ENCODE measurements at places on chromosomes 7 and 10.
A peak's percentile ranks its signal among the peaks of the same experiment; 100 is the strongest.

- DNase-seq, result peak; percentile 7
Measured at GRCh38 chr7:12303062-12303461, 92.0 kb downstream of the TMEM106B start.

DNA sequence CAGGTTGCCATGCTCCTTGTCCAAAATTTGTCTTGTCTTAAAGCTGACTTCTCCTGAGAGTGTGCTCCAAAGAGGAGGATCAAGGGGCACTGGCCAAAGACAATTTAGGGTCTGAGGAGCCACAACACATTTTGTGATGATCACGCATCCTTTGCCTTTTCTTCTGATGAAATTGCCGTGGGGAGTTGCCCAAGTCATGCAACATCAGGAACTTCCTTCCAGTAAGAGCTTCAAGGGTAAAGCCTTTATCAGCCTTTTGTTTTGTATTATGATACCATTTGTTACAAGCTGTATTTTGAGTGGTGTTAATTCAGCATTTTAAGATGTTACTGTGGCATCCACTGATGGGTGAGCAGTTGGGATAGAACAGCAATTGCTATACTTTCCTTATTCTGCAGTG lies 131.2 kb upstream of the MKI67 start:
- DNase-seq, result no peak

- no peak for DNase-seq
Measured at GRCh38 chr7:147670759-147671158, 919.8 kb upstream of the C7orf33 start.

DNA sequence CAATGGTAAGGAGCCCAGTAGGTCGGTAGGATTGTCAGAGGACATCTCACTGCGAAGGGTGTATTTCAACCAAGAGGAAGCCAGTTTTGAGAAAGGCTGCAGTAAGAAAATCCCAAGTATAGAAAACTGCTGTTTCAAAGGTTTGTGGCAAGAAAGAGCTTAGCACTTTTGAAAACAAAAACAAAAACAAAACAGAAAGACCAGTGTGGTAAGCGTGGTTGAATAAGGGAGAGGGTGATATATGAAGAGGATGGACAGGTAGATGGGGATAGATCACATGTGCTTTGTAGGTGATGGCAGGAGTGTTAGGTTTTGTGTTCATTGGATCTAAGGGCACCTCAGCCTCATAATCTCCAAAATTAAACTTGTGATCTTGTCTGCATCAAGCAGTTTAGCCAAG lies 141.6 kb upstream of the WNT16 start:
- no peak for DNase-seq

DNA sequence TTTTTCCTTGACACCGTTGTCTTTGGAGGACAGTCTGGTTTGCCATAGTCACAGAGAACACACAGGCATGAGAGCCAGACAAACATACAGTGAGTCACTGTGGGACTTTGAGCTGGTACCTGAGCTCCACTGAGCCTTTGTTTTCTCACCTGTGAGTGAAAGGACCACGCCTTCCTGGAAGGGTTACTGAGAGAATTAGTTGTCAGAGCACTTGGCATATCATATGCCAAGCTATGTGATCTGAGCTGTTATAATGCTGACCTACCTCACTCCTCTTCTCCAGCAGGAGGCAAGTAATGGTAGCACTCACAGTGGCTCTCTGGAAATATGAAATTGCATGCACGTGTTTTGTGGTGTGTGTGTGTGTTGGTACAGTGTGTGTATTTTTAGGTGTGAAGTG lies 59.7 kb downstream of the CXCL12 start:
- no peak for DNase-seq

GRCh38 chr10:7527468-7527867 lies 116.6 kb upstream of the SFMBT2 start:
- DNase-seq, result no peak

GRCh38 chr10:116160271-116160670 lies 112.7 kb downstream of the GFRA1 start:
- no peak for DNase-seq

- no peak for DNase-seq
Measured at GRCh38 chr7:155344270-155344617, 46.6 kb downstream of the INSIG1 start.

DNA sequence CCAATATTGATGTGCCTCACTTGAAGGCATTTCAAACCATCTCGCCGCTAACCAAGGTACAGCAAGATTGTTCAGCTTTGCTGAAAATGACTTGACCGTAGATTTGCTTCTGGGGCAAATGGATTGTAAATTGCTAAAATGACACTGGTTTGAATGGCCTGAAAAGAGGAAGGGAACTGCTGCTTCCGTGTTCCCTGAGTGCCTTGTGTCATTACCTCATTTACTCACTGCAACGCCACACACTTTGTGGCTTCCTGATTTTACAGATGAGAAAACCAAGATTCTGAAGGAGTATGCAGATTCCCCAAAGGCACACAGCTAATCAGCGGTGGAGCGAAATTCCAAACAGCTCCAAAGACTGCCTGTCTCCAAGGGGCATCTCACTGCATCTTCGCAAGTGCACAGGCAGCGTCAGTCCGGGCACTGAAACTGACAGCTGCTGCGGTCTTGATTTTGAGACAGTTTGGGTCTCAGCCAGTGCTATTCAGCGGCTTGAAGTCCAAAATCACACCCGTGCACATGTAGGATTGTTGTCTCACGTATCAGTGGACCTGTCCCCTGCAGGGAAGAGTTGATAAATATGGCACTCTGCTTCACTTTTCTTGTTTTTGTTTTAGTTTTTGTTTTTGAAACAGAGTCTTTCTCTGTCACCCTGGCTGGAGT lies 290.9 kb downstream of the DPP6 start:
- no peak for DNase-seq

- no peak for DNase-seq
Measured at GRCh38 chr10:48896756-48897440, 42.7 kb downstream of the LRRC18 start.

DNA sequence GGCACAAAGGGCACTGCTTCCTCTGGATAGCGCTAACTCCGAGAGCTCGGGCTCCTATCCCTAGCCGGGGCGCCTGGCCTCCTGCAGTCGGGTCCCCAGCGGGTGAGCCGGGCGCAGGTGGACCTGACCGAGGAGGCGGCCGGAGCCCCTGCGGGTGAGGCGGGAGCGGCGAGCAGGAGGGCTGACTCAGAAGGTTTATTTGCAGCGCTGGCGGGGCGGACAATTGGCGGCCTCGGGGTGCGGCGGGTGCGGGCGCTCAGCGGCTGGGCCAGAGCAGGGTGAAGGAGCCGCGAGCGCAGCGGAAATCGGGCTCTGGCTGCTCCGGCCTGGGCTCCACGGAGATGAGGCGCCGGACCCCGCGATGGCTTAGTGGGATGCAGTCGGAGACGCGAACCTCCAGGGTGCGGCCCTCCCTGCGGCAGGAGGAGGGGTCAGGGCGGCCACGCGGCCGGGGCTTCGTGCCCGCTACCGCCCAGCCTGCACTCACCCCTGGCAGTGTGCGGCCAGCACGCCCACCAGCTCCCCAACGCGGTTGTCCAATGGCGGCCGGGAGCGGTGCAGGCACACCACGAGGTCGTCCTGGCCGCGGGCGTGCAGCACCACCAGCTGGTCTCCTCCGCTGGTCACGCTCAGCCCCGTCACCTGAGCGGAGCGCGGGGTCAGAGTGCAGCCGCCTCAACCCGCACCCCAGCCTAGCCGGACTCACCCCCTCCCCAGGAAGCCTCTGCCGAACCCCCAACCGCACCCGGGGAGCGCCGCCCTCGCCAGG lies 16.1 kb downstream of the MYO1G start:
- DNase-seq, result no peak

- no peak for DNase-seq
Measured at GRCh38 chr7:78967046-78967445, 486.4 kb downstream of the MAGI2 start.

GRCh38 chr7:16609842-16610450 lies 35.6 kb downstream of the ANKMY2 start:
- no peak for DNase-seq

DNA sequence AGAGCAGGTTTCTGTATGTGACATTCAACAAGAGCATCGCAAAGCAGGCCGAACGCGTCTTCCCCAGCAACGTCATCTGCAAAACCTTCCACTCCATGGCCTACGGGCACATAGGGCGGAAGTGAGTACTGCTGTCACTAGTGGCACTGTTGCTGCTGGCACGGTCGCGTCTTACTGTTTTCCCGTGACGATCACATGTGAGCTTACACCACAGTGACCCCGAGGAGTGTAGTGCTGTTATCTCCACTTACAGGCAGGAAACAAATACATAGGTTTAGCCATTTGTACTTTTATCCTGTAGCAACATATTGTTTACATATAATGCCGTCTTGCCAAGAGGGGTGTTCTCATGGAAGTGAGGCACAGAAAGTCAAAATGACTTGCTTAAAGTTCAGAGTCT lies 25.4 kb downstream of the FBH1 start:
- no peak for DNase-seq

GRCh38 chr10:113991091-113991860 lies 52.4 kb upstream of the ADRB1 start:
- peak; percentile 16 for DNase-seq

- DNase-seq, result no peak
Measured at GRCh38 chr7:120436487-120437060, 163.6 kb downstream of the KCND2 start.

DNA sequence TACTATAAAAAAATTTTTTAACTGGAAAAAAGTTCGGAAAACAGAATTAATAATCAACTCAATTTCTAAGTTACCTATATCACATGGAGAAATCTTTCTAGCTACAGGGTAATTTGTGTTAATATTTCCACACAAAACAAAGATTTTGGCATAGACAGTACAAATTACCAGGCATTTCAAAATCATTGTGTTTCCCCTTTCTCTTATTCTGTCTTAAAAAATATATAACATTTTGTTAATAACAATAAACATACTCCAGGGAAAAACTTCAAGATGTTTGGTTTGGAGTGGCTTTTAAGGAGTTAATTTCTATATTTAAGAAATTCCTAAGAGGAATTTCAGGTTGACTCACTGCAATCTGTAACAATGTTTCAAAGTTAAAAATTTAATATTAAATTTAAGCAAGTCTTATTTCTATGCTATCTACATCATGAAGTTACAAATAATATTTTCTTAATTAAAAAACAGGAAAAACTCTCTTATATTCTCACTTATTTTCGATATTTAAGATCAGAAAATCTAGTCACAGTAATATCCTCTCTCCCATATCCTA lies 132.6 kb downstream of the NRBF2 start:
- DNase-seq, result no peak

DNA sequence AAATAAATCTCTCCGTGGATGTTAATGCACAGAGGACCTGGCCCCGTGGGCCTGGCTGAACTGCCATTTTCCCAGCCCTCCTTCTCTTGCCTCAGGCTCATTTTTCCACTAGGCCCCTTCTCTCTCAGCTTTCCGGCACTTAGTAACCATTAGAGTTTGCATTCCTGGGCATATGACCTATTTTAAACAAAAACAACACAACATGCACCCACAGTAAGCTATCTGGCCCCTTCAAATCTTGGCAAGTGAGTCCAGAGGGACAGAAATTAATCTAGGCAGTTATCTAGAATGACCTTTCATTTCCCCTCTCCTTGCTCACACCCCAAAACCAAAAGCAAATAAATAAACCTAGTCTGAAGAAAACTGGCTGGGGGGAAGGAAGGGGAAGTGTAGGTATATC lies 11.7 kb downstream of the FBXW4 start:
- no peak for DNase-seq

- DNase-seq, result no peak
Measured at GRCh38 chr10:11702264-11702663, 39.9 kb upstream of the ECHDC3 start.

DNA sequence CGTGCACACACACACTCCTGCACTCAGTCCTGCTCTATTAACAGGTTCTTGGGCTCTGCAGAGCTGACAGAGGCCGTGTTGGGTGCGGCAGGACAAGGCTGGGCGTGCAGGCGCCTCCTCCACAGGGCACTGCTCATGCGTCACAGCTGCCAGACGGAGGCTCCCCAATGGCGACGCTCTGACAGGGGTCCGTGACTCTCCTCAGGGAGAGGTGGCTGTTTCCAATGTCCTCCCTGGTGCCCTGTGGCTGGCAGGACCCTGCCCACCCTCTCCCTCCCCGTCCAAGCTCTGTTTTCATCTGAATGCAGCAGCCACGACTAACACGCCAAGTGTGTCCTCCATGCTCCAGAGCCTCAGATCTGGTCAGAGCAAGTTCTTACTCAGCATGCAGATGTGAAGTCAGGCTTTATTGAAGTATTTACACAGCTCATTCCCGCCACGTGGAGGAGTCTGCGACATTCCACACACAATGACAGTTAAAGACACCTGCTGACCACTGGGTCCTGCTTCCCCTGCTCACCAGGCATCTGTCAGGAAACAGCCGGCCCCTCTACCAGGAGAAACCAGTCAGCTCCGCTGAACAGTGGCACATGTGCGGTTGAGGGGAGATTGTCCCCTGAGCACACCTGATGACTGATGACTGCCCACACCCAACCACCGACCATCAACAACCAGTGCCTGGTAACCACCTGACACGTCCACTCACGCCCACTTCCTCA lies 116.7 kb downstream of the VIPR2 start:
- DNase-seq, result no peak

- DNase-seq, result no peak
Measured at GRCh38 chr7:116164552-116165306, 45.6 kb upstream of the TES start.

DNA sequence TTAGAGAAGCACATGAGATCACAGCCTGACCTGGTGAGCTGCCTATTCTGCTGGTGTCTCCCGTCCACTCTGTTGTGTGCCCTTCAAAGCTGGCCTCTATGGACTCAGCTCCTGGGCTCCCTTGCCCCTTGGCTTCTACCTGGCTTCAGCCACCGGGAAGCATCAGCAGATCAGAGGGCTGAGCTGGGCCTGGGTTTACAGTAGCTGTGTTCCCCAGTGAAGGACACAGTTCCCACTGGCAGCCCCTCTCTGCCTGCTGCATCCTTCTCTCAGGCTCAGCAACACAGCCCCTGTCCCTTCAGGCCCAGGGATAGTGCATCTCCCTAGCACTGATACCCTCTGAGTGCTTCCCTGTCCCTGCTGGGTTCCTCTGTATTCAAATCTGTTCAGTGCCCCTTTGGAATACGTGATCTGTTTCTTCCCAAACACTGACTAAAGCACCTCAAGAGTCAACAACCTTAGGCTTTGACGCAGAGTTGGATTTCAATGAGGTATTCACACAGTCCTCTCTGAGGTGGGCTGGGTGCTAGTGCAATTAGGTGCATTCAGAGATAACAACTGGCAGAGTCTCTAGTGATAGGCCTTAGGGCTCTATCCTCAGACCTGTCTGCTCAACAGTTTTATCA lies 109.8 kb downstream of the GRID1 start:
- DNase-seq, result no peak

DNA sequence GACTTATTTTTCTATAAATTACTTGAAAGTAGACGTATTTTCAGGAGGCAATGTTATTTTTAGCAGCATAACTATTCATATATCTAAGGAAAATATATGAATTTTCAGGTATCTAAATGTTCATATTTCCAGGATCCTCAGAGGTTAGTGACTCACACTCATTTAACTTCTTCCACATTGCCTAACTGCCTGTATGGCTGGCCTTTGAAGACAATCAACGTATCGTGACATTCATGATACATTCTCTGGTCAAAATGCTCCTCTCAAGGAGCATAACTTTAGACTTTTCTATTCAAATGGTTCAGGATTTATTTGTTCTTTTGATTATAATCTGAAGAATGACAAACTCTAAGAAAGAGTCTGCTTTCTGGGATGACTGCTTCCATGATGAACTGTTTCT lies 89.3 kb downstream of the SEMA3C start:
- no peak for DNase-seq
